Vagina (tissue), 2 donors: ENCODE measurements at places on chromosomes 6 and 20. TPM values are rescaled to one million over a fixed set of nuclear protein-coding genes. Genes with fewer than 3 reads are reported as not detected.

DNA sequence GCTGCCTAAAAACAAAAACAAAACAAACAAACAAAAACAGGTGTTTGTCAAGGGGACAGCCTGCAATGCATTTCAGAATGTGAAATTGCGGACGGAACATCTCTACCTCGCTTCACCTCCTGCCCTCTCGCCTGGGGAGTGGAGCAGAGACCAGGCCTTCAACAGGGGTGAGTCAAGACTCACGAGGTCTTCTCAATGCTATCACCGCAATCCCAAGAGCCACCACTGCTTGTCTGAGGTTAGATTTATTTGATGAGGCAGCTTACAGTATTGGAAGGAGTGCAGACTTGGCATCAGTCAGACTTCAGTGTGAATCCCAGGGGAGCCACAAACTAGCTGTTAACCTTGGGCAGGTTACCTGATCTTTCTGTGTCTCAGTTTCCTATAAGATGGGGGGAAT is 7.7 kb downstream of the GABRR1 start:
- DNase-seq, result no peak

- DNase-seq, result no peak
These were observed 53.9 kb upstream of the MCUR1 start for GRCh38 chr6:13868236-13868635.

DNA sequence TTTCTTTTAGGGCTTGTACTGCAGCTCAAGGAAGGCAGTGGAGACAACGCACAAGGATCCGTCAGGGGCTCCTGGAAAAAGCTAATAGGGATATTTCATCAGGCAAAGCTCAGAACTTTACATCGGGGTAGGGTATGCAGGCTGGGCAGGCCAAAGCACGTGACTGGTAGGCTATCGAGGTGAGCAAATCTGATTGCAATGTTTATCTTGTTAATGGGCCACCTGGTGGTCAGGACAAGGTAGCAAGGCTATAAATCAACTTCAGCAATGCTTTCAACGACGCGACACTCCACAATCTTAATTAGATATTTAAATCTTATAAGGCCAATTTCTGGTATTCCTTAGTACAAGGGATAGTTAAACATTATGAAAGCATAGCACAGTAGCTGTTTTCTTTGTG is 1302.8 kb upstream of the EYS start:
- no peak for DNase-seq

GRCh38 chr20:32224463-32224862 is 16.8 kb downstream of the POFUT1 start:
- no peak for DNase-seq

DNA sequence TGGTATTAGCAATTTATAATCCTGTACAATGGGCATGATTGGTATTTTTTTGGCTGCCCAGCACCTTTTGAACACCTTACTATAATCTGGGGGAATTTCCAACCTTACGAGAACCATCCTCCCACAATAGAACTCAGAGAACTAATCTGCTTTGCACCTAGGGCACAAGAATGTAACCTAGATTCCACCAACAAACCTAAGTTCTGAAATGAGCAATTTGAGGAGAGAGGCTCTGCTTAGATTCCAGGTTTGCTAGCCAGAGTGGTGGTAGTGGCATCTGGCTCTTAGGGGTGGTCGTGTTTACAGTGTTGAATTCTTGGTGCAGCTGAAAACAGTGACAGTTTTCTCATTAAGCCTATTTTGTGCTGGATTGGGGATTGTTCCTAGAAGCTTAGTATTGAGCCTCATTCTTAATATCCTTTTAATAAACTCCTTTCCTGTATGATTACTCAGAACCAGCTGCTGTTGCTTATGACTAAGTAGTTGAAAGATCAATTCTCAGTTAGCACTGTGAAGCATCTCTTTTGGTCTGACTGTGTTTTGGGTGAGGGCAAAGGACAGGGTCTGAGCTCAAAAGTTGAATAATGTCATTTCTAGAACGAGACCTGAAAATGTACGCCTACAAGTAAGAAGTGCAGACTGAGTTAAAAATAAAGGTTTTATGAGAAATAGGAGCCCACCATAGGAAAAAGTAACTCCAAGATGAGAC is 385.6 kb downstream of the CDKAL1 start:
- DNase-seq, result no peak

The COL19A1 gene
- total RNA-seq, result 0.49 TPM

The MLIP gene
- total RNA-seq, result not detected
